ENCODE measurements at places on chromosomes 3 and 15.

DNA sequence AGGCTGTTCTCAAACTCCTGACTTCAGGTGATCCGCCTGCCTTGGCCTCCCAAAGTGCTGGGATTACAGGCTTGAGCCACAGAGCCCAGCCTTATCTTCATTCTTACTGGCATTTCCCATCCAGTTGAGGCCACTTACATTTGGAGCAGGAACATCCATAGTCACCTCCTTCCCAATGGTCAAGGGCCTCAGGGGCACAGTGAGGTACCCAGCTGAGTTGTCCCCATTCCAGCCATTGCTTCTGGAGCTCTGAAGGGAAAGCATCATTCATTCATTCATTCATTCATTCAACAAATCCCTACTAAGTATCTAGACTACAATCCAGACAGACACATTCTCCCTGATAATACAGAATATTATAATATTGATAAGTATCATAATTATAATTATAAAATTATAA lies 12.2 kb downstream of the PLA2G4D start:
- DNase-seq: no peak

- no peak for DNase-seq
These were observed 345.1 kb downstream of the IL5RA start for GRCh38 chr3:2765002-2765579.

GRCh38 chr3:27978440-27978839 lies 256.3 kb upstream of the EOMES start:
- DNase-seq: no peak

DNA sequence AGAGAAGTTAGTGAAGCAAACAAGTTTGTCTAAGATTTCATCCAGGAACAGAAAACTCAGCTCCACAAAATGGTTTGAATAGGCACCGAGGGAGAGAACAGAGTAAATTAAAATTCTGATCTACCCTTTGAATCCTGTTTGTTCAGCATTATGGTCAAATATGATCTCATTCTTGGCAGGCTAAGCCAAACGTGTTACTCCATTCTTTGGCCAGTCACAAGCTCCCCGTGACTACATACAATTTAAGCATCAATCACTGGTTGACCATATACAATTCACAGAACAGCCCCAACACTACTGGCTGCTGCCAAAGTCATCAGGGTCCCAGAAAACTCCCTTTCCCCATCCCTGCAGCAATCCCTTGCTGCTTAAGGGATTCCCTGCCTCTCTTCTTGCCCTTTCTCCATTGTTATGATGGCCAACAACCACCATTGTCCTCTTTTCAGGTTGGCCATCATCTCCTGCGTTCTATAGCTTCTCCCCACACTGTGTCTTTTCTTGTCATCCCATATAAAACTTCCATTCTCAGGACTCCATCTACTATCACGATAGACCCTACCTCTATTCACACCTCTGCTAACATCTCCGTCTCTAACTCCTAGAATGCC lies 46.3 kb downstream of the GOLIM4 start:
- DNase-seq: no peak

- no peak for DNase-seq
These were observed 17.7 kb downstream of the PPM1L start for GRCh38 chr3:160773722-160774121.

DNA sequence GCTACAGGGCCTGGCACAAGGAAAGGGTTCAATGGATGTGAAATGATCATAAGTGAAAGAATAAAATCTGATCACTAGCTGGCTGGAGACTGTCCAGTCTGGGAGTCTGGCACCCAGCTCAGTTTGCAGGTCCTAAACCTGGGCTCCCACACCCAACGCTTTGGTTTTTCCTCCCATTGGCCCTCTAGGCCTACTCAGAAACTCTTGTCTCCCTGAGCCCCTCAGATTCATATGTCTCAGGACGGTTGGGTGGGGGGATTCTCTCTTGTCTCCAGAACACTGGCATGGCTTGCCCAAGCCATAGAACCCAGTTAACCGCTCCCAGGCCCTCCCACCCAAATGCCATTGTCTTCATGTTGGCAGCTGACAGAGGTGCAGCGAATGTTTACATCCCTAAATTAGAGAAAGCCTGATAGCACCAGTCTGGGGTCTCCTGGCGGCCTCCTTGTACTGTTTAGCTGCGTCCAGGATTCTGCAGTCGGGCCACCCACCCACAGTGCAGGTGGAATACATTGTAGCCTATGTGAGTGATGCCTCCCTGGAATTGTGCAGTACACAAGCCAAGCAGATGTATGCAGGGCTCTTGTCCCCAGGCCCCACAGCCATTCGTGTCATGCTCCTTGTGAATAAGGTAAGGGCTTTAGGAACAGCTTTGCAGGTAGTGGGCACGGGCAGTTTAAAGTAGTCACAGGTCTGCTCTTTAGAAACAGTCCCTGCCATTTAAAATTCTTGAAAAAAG lies 266.3 kb downstream of the XXYLT1 start:
- DNase-seq: no peak

- DNase-seq: peak; percentile 80
These were observed 28.5 kb downstream of the TBC1D23 start for GRCh38 chr3:100289339-100289738.

DNA sequence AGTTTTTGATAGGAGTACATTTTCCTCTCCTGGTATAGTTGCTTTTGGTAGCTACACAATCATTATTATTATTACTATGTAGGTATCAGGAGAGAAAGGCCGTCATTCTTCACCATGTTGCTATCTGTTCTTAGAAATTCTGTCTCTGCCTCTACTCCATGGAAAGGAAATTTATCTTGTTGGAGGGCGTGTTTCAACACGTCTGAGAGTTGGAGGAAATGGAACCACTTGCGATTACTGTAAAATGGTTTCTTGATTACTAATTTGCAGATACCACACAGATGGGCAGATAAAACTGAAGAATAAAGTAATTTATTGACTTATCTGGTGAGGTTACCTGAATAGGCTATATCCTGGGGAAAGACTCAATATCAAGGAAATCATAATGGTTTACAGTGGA lies 488.4 kb downstream of the NR2F2 start:
- no peak for DNase-seq

GRCh38 chr3:193773266-193774220 lies 180.5 kb downstream of the OPA1 start:
- no peak for DNase-seq

GRCh38 chr3:154015307-154015706 lies 105.9 kb upstream of the ARHGEF26 start:
- DNase-seq: no peak

DNA sequence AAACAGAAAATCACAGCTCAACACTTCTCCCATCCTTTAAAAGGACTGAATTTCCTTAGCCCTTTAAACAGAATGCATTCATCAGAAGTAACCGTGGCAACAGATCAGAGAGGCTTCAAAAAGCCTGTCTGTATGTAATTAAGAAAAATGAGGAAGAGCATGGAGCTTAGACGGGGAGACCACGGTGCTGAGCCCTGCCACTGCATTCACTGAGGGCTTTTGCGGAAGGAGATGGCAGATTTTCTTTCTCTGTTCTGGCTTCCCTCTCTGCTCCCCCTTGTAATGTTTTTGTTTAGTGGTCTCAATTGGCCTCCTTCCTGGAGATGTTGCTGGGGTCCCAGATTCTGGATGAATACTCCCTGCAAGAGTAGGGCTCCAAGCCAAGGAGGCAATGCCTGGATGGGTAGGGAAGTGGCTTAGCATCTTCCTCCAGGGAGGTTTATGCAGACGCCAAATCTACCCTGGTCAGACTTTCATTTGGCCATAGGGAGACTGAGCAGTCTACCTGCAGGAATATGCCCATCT lies 332.9 kb downstream of the EPHB1 start:
- no peak for DNase-seq

GRCh38 chr3:98240131-98240530 lies 23.9 kb upstream of the OR5H6 start:
- no peak for DNase-seq

GRCh38 chr3:77915336-77915735 lies 875.4 kb downstream of the ROBO2 start:
- no peak for DNase-seq

DNA sequence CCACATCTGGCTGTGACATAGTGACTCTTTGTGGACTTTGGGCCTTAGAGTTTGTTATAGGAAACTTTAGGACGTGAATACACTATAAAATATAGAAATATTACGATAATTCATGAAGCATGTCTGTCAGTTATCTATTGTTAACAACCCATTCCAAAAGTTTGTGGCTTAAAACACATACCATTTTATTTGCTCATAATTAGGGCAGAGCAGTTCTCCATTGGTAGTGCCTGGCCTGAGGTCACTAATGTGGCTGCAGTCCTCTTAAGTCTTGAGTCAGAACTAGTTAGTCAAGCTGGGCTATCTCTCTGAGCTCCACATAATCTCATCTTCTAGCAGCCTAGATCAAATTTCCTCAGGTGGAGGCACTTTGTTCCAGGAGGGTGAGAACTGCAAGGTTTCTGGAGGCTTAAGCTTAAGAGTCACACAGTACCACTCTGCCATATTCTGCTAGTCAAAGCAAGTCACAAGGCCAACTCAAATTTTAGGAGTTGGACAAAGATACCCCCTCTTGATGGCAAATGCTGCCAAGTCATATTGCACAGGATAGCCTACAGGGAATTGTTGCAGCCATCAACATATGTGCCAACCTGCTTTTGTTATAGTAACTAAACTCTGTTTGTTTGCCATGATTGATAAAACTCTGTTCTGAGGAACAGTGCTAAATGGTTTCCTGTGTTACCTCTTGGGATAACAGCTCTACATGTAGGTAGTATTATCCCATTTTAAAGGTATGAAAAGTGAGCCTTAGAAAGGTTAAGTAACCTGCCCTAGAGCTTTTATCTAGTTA lies 8.7 kb downstream of the ATXN7 start:
- DNase-seq: no peak

DNA sequence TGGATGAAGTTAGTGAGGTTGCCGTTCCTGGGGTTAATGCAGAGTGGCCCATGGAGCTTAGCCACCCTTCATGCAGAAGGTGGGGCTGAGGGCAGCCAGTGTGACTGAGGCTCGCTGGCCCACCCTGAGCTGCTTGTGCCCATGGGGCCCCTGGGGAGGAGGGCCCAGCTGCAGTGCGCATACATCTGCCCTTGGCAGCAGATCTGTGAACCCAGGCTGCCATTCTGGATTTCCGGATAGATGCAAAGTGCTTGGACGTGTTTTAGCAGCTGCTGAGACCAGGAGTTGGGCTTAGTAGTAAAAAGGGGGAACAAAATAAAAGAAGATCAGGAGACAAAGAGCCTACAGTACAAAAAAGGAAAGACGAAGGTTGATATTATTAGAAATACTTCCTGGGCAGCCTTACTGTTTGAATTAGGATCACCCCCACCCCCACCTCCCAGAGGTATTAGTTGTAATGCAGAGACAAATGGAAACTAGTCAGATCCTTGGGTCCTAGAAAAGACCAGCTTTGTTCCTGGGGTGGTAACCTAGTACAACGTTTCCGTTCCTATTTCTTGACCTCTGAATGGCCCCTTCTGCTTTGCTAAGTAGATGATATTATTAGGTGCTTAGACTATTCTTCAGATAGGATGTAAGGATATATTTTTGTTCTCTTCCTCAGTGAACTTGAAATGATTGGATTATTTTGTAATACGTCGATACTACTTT lies 70.2 kb downstream of the IGF1R start:
- DNase-seq: no peak

- DNase-seq: no peak
These were observed 323.7 kb upstream of the CTNNB1 start for GRCh38 chr3:40875581-40875980.

- no peak for DNase-seq
These were observed 109.6 kb upstream of the TMCO5A start for GRCh38 chr15:37824717-37825382.

GRCh38 chr3:173618703-173619102 lies 221.2 kb downstream of the NLGN1 start:
- DNase-seq: no peak

DNA sequence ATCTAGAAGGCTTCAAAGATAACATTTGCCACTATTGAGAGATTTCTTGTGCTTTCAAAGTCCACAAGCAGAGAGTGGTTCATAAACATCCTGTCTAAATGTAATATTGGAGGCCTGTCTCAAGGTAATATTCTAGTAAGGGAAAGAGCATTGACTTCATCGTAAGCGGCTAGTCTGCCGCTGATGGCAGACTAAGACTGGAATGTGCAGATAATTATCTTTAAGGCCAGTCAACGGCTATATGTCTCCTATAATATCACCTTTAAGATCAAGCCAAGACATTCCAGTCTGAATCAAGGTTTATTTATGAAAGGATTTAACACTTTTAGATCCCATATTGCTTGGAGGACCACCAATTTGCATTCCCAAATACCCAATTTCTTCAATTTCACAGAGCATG lies 424.2 kb upstream of the WNT5A start:
- DNase-seq: no peak

GRCh38 chr3:169448501-169448900 lies 215.0 kb downstream of the MECOM start:
- DNase-seq: no peak

GRCh38 chr15:78800189-78800588 lies 11.1 kb downstream of the ADAMTS7 start:
- no peak for DNase-seq

- DNase-seq: no peak
These were observed 15.7 kb downstream of the CIDEC start for GRCh38 chr3:9864200-9864927.

DNA sequence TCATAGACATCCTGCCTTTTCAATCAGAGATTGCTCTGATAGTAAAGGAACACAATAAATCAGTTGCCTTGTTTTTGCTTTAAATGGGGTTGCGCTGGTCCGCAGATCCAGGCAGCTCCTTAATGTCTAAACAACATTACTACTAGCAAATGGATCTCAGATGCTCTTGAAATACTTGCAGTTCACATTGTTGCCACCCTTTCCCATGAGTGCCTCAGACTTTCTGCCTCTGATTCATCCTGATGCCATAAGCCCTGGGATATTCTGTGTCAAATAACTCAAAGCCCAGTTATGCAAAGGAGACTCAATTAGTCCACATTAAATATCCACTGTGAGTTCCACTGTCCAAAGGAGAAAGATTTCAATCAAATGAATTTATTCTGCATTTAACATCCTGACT lies 196.7 kb downstream of the PLCH1 start:
- DNase-seq: no peak

DNA sequence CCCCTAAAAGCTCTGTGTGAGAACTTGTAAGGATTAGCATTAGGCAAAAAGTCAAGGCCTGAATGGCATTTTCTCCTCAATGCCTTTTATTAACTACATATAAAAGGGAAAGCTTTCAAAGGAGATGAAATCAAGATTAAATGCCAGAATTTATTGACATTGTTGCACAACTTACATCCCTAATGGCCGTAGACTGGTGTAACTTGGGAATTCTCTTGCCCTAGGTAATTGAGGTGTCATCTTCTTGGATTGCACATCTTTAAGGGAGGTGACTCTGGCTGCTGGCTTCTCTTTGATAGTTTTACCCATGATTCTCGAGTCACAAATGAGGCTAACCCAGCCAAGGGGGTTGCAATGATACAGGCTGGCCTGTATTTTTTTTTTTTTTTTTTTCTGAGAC lies 249.1 kb downstream of the TBL1XR1 start:
- no peak for DNase-seq
